ENCODE measurements at places on chromosomes 1 and 21.

DNA sequence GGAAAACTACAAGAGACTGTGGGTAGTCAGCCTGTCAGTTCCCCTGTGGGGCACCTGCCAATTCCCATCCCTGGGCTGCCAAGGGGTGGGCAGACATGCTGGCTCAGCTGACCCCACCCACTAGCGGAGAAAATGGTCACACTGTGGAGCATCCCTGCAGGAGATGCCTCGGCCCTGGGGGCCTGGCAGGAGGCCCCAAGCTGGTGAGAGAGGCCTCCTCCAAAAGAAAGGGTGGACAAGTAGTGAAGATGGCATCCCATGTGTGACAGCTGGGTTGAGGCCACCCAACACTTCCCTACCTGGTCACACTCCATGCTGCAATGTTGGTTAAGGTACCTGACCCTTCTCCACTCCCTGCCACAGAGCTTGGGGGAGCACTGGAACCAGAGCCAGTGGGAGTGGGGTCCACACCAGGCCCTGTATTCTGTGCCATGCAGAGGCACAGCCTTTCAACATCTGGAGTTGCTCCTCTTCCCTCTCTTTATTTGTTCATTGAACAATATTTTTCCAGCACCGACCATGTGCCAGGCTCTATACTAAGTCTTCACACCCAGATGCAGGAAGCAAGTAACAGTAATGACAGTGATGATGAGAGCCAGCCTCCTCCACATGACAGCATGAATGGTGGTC is 59.5 kb downstream of the KLHDC7A start:
- no peak for DNase-seq

DNA sequence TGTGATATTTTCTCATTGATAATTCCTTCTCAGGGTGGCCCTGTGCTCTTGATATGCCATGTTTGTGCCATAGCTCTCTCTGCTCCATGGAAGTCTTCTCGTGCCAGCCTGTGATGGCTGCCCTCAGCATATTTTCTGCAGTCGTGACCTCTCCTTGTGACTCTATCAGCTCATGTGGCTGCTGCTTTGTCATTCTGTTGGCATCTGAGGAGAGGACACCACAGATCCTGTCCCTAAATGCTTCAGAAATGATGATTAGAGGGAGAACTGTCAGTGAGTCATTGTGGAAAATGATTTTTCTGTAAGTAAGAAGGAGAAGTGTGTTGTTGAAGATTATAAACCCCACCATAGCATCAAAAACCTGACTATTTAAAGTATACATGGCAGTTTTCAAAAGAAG is 286.0 kb downstream of the ADGRL2 start:
- DNase-seq = peak; percentile 19

- DNase-seq = no peak
These were observed 10.0 kb downstream of the NHLH2 start for GRCh38 chr1:115830963-115831362.

DNA sequence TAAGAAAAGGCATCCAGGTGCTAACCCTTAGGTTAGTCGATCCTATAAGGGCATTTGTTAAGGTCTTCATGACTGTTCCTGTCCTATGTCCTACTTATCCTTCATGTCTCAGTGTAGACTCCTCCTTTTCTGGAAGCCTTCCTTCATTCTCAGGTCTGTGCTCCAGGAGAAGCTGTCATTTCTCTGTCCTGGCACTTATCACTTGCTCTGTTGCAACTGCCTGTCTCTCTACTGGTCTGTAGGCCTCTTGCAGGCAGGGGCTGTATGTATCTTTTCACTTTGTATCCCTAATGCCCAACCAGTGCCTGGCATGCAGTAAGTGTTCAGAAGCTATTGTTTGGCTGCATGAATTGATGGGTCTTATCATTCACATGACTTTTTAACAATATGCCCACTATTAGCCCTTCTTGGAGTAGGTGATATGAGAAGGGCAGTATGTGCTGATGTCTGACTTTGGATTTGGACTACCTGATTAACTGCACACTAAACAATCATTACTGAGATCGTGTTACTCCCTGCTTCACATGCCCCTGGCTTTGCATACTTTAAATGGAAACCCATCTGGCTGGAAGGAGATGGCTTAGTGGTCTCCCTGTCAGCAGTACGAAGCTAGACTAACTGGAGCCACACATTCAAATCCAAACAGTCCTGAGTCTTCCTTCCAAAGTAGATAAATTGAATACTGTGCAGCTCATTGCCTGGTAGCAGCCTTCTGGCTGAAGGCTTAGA is 88.8 kb downstream of the RGL1 start:
- no peak for DNase-seq

GRCh38 chr1:30990591-30990990 is 74.9 kb downstream of the PUM1 start:
- no peak for DNase-seq

DNA sequence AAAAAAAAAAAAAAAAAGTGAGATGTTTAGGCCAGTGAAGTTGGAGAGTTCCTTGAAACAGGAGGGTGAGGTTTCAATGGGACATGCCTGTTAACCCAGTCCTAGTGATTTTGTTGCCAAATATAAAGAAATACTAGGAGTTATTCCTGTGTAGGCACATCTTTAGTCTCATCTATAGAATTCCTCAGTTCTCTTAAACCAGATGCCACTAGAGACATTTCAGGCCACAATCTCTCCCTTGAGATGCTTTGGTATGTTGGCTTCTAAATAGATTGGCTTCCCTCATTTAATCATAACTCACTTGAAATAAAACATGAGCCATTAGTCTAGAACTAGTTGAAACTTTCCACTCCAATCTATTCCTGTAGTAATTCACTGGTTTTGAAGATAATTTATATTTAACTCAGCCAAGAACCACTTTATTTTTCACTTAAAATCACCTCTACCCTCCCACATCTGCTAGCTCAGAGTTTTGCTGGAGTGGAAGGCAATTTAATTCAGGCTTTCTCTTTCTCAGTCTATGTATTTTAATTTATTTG is 29.8 kb downstream of the GPR137B start:
- DNase-seq = no peak

- DNase-seq = no peak
These were observed 70.4 kb downstream of the VAV3 start for GRCh38 chr1:107894605-107895004.

DNA sequence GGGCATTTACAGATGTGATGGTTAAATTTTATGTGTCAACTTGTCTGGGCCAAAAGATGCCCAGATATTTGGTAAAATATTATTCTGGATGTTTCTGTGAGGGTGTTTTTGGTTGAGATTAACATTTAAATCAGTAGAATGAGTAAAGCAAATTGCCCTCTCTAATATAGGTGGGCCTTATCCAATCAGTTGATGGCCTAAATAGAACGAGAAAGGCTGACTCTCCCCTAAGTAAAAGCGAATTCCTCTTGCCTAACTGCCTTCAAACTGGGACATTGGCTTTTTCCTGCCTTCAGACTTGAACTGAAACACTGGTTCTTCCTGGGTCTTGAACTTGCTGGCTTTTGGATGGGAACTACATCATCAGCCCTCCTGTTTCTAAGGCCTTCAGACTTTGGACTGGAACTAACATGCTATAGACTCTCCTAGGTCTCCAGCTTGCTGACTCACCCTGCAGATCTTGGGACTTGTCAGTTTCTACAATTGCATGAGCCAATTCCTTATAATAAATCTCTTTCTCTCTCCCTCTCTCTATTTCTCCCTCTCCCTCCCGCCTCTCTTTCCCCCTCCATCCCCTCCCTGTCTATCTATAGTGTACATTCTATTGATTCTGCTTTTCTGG is 10.2 kb upstream of the NAV1 start:
- DNase-seq = no peak

DNA sequence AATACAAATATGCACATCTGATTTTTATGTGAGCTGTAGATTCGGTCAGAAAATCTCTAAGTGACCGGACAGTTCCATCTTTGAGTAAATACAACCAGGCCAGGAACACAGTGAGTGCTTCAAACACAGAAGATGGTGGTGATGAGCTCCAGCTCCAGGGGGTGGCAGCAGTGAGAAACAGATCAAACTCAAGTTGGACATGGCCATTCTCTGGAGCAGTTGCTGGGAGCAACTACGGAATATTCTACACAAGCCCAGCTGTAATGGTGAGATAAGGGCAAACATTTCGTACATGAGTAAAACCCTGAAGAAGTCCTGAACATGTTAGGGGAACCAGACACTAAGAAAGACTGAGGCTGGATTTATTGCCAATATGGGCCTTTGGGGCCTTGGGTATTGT is 100.7 kb downstream of the BARHL2 start:
- peak; percentile 70 for DNase-seq

GRCh38 chr1:36300526-36300925 is 5.6 kb upstream of the SH3D21 start:
- no peak for DNase-seq

DNA sequence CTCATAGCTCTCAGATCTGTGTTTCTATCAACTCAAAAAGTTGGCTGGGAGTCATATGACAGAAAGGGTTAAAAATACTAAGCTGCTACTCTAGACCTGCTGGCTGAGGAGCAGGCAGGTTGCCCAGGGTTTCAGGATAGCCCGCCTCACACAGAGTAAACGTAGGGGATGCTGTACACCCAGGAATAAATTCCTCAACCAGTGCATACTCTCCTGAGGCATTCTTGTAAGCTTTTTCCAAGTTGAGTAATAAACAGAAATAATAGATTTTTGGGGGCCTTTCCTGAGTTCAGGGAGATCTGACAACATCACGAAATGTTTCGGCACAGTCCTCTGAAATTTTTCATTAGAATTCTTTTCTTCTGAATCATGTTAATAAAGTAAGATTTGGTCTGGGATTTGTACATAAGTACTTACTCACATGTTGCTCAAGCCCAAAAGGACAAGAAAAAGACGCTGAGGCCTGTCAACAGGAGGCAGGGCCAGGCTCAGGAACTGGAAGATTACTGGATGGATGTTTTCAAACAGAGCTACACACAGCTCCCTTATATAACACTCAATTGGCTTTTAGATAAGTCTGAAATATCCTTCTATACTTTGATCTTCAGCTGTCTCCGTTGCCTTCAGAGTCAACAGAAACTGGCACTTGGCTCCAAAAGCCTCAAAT is 41.0 kb downstream of the TGFBR3 start:
- DNase-seq = no peak

GRCh38 chr1:214259353-214259977 is 21.5 kb upstream of the SMYD2 start:
- peak; percentile 48 for DNase-seq

DNA sequence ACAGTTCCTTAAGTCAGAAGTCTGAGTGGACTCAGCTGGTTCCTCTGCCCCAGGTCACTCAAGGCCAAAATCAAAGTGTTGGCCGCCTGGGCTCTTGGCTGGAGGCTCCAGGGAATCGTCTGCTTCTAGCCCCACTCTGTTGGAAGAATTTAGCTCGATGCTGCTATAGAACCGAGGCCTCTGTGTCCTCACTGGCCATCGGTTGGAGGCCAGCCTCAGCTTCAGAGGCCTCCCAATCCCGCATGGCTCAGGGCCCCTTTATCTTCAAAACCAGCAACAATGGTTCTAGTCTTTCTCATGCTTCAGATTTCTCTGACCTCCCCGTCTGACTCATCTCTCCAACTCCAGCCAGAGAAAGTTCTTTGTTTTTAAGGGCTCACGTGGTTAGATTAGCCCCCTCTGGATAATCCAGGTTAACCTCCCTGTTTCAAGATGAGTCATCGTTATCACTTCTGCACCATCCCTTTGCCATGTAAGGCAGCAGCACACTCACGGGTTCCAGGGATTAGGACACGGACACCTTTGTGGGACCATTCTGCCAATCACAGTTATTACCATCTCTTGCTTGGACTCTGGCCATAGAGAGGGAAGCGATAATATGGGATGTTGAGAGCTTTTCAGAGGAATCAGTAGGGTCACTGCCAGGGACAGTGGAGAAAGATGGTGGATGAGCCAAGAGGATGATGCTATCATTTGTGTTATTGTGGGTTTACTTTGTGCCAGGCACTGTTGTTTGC is 13.6 kb downstream of the FHAD1 start:
- DNase-seq = peak; percentile 67

DNA sequence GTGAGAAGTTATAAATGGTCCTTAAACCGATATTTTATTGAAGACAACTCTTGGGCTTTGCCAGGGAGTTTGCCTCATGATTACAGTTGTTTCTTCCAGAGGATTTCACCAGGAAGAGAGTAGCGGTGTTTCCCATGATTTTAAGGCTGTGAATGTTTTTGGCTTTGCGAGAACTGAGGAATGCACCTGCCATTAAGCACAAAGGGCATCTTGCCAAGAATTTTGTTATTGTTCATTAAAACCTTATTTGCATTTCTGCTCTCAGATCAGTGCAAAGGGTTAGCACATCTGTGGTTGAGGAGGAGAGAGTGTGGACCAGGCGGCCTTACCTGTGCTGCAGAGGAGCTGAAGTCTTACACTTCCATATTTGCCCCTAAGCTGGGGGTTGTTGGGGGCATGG is 13.8 kb downstream of the CNIH3 start:
- DNase-seq = no peak

GRCh38 chr1:66300280-66300971 is 233.5 kb upstream of the SGIP1 start:
- DNase-seq = no peak

DNA sequence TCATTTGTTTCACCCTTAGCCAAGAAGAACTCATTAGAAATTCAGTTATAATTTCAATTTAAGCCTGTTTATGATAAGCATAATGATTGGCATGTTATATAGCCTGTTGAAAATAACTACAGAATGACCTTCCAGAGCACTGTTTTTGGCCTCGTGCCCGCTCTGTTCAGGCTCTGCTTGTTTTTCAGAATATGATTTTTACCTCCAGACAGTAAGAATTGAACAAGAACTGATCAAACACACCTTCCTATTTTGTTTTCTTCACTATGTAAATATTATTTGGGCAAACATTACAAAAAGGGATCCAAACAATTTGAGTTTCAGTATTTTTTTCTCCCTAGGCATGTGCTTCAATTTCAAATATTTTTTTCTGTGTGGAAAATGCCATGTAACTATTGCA is 48.1 kb upstream of the ANGPTL1 start:
- DNase-seq = no peak

- DNase-seq = no peak
These were observed 64.0 kb upstream of the DNAH14 start for GRCh38 chr1:224865510-224865909.

DNA sequence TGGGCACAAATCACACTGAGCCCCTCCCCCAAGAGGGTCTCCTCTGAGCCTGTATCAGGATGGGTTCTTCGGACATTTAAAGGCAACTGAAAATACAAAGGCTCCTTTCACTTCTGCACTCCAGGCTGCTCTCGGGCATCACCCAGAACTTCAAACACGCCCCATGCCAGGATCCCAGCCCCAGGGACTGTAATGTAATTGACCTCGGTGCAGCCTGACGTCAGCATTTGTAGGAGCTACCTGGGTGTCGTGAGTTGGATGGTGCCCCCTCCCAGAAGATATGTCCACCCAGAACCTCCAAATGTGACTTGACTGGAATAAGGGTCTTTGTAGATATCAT is 95.2 kb downstream of the PSMG1 start:
- DNase-seq = no peak

DNA sequence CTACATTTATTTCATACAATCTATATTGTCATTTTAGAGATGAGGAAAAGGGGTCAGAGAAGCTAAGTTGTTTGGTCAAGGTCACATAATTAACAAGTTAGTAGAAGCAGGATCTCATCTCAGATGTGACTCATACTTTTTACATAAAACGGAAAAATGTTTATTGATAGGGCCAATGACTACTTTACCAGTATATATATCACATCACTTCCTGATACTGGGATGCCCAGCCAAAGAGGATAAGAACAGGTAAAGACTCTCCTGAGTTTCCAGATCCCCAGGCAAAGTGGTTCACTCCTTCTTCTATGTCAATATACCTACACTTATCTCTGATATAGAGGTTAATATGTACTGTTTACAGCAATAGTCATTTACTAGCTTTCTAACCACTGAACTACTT is 21.0 kb downstream of the YIPF1 start:
- no peak for DNase-seq

GRCh38 chr1:57345916-57346315 is 77.9 kb downstream of the DAB1 start:
- DNase-seq = no peak
